ENCODE measurements at places on chromosomes 3 and 15.

DNA sequence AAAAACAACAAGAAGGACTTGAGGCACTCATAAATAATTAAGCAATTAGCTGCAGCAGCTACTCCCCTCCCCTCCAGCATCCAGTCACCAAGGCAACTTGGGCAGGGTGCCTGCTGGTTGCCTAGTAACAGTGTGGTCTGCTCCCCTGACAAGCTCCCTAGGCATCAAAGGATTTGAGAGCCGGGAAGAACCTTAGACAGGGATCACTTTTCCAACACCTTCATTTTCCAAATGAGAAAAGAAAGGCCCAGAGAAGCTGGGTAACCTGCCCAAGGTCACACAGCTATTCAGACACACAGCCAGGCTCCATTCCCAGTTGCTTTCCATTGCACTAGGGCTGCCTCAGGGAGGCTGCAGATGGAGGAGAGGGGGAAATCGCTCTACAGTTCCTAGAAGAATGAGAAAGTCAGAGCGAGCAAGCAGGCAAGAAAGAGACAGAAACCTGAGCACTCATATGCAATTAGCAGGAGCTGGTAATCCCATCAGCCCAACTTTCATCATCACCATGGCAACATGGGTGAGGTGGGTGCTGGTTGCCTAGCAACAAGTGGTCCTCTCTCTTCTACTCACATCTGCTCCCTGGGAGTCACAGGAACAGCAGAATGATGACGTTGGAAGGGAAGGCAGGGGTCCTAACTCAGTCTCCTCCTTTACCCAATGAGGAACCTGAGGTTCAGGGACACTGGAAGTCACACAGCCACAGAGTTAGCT, 3.6 kb upstream of the EIF4E3 start:
- no peak for DNase-seq

DNA sequence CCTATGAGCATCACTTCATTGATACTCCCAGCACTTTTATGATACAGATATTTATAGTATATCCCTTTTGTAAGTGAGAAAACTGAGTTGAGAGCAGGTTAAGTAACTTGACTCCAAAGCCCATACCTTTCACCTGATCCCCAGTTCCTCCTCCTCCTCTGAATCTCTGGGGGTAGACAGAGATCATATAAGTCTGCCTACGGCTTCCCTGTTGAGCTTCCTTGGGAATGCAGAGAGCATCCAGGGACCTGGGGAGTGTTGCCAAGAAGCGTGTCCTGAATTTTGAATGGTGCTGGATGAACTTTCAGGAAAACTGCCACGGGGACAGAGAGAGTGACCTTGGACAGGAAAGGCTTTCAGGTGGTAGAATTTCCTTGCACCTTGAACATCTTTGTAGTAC, 268.5 kb downstream of the LRTM1 start:
- DNase-seq: no peak

DNA sequence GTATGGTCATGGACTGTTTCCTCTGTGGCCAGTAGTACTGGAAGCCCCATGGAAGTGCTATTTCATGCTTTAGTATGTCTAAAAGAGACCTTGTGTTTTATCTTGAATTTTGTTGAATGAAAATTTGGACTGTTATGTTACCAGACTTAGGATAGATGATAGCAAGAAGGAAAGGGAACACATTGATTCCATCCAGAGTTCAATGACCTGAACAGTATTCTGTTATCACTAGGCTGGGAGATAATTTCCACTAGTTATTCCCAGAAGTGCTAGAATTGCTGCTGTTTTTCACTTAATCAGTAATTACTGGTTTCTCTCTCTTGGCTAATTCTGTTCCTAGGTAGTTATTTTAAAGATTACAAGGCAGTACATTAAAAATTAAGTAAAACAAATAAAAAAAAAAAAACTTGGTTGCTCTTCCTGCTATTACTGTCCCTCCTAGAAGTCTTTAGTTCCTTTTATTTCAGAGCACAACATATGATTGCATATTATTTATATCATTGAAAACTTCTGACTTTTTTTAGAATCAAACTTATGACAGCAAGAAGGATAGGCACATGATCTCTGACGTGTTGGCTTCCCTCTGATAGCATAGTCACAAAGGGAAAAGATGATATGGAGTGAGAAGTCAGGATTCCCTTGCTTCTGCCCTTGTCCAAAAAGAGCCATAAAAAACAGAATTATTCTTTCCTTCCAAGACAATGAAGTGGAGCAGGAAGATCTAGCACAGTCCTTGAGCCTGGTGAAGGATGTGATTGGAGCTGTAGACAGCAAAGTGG, 72.2 kb downstream of the KLHL25 start:
- DNase-seq: no peak

DNA sequence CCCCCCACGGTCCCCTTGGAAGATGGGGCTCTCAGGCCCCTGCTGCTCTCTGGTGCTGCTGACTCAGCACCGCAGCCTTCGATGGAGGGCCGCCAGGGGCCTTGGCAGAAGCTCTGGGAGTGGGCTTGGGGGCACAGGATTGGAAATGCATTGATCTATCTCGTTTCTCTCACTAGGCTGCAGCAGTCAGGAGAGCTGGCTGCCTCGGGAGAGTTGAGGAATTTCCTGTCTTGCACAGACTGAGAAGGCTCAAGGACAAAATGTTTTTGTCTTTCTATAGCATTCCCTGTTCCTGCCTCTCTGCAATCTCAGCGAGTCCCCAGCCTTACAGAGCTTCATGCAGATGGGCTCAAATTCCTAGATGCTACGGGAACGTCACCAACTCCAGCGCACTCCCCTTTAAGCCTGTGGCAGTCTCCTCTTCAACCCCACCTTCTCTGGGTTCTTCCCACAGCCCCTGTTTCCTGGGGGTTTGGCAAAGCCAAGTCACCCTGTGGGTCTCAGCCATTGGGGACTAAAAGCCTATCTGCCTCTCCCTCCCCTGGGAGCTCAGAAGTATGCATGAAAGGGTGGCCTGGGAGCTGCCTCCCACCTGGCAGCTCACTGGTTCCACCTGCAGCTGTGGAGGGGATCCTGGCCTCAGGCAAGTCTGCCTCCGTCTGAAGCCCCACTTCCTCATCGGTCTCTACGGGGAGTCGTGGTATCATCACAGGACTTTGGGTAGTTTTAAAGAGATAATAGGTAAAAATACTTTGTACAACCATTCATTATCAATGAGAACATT, 127.4 kb upstream of the HACD2 start:
- no peak for DNase-seq

DNA sequence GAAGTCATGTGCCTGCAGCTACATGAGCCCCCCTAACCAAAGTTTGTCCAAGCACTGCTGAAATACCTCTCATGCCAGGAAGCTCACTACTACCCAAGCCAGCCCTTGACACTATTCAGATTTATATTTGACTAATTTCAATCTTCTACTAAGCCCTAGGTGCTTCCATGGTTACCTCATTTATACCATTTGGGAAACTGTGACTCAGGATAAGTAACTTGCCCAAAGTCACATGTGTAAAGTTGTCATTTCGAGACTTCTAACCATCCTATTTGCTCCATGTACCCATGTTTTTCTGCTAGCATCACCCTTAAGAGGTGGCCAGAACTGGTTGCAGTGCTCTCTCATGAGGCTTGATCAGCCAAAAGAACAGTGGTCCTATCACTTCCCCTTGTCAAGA, 20.7 kb upstream of the TIMP4 start:
- no peak for DNase-seq

- DNase-seq: no peak
Measured at GRCh38 chr15:83207660-83208366, at the start of gene HDGFL3. TSS of gene HDGFL3 (minus strand) at chr15:83207823. CDS start at chr15:83207414, 409 bp downstream.

GRCh38 chr3:184626923-184627322, 65.3 kb downstream of the EPHB3 start:
- no peak for DNase-seq

DNA sequence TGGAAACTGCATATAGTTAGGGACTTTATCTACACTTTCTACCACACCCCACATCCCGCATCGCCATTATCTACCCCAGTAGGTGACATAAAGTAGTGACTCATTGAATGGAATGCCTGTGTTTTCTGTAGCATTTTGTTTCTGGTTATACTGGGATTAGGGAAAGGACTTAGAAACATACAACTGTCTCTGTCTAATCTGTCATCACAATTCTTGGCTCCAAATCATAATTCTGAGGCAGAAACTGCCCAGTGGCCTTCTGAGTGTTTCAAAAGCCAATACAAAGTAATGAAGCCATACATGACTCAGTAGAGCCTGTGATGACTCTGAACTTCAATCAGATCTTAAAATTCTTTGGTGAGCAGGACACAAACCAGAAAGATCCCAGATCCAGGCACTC, 115.7 kb upstream of the CHRM5 start:
- DNase-seq: no peak

DNA sequence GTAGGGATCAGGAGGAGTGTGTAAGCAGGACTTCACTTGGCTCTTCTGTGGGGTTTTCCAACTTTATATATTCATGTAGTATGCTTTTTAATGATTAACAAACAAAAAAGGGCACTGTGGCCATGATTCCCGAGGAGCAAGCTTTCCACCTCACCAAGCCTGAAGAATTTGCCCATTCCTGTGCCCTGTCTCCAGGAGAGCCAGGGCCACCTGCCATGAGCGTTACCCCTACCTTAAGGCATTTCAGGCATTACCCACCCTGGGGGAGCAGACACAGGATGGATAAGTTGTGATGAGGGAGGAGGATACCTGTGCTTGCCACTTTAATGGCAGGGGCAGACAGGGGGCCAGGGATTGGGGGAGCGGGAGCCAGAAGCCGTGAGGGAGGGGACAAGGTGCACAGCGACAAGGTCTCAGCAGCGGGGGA, 3.0 kb downstream of the TRPM1 start:
- no peak for DNase-seq

DNA sequence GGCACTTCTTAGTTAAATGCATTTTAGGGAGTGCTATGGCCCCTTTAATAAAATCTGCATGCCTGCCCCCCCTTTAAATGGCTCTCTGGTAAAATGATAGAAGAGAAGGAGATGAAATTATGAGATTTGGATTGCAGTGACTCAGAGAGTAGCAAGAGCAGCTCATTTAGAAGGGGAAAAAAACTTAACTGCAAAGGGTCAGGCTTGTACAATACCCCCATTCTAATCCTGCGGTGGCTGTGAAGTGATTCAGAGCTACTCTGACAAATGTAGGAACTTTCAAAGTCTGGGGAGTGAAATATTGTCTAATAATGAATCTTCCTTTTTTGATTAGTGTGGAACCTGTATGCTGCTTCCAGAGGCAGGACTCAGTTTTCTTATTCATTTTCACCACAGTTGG, 44.1 kb upstream of the TBC1D23 start:
- no peak for DNase-seq

GRCh38 chr3:37163262-37164015, 10.9 kb downstream of the LRRFIP2 start:
- no peak for DNase-seq

DNA sequence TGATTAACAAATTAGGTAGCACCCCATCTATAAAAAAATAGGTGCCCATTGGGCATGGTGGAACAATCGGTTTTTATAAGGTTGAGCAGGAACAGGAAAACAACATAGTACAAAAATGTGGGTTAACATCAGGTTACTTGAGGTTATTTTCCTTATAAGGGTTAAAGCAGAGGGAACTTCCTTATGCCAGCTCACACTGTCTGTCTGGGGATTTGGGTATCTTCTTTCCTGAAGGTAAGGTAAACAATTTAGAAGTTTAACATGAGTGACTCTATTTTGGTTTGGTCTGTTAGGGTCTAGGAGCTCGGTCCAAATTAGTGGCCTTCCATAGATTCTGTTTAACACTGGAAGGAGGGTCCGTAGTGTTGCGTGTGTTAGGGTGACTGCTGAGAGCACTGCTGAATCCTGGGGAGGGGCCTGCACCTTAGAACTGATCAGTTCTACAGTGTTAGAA, 14.7 kb downstream of the CHD2 start:
- DNase-seq: no peak

DNA sequence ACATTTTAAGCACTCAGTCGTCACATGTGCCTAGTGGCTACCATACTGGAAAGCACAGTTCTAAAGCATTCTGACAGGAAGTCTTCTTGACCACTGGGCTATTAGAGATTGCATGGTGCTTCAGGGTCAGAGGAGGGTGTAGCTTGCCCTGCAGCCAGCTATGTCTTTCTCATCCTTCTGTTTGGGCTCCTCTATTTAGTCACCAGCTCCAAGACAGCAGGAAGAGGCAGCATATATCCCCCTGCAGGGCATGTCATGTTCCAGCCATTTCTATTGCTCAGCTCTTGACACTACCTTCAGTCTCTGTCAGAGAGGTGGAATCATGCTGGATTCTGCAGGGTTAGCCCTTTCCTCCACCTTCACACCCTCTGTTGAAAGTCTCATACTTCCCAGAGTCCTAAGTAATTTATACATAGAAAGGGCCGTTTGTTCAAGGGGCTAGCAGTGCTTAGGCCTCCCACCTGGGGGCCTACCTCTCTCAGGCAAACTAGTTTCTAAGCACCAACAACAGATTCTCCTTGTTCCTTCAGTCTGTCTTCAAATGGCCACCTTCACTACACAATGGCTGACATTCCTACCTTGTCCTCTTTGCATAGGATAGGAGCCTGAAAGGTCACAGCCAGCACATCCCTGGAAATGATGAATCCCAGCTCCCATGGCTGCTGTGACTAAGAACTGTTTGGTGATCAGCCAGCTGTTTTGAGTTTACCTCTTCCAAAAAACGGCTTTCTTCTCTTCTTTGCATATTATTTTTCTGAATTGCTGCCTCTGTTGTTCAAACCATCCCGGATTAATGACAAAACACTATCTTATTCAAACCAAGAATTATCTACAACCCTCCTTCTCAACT, 115.7 kb upstream of the BFSP2 start:
- no peak for DNase-seq

DNA sequence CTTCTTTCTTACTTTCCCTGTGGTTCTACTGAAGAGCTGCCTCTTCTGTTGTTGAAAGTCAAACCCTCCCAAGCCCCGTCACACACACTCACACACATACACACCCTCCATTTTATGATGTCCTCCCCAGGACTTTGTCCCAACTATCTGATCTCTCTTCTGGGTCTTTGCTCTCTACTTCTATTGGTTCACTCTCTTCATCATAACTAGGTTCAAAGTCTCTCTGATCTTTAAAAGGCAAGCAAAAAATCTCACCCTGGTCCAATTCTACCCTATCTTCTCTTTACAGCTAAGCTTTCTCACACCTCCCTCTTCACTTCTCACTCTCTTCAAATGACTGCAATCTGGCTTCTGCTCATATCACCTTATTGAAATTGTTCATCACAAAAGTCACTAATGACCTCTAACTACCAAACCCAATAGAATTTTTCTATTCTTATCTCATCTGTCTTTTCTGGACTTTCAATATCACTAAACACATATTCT, 34.8 kb downstream of the LRRFIP2 start:
- no peak for DNase-seq

DNA sequence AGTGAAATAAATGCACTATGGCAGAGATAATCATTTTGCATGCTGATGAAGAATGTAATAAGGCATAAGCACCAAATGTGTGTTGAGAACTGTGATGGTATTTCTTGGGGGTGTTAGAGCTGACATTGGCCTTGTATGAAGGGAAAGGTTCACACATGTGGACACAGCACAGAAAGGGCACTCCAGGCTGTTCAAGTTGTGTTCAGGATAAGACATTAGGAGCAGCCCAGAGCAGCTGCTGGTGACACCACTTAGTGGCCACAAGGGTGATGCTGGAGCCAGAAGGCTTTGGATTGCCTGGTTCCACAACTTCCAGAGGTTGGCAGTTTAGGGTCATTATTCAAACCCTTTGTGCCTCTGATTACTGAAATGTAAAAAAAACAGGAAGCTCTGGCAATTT, 155.4 kb downstream of the GOLGA6L6 start:
- DNase-seq: no peak

- DNase-seq: no peak
Measured at GRCh38 chr15:75309711-75310110, 26.2 kb upstream of the COMMD4 start.

Data from activated CD8-positive, alpha-beta memory T cell treated with anti-CD3 and anti-CD28 coated beads for 48 hours (primary cell).